ENCODE measurements at places on chromosomes 2 and 18.

DNA sequence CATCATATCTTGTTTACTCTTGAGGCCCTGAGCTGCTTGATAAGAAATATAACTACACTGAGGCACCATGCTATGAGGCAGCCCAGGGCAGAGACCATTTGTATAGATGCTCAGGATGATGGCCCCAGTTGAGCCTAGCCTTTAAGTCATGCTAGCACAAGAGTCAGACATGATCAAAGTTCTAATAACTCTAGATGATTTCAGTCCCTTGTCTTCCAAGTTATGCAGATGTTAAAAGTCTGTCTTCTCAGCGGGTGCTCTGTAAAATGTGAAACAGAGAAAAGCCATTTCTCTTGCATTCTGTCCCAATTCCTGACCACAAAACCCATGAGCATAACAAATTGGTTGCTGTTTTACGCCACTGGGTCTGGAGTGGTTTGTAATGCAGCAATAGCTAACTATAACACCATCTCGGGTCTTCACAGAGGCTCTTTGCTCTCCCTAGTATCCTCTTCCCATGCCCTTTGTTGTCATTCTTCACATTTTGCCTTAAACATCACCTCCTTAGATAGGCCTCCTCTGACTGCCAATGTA is 49.6 kb downstream of the NXPH2 start:
- no peak for DNase-seq

DNA sequence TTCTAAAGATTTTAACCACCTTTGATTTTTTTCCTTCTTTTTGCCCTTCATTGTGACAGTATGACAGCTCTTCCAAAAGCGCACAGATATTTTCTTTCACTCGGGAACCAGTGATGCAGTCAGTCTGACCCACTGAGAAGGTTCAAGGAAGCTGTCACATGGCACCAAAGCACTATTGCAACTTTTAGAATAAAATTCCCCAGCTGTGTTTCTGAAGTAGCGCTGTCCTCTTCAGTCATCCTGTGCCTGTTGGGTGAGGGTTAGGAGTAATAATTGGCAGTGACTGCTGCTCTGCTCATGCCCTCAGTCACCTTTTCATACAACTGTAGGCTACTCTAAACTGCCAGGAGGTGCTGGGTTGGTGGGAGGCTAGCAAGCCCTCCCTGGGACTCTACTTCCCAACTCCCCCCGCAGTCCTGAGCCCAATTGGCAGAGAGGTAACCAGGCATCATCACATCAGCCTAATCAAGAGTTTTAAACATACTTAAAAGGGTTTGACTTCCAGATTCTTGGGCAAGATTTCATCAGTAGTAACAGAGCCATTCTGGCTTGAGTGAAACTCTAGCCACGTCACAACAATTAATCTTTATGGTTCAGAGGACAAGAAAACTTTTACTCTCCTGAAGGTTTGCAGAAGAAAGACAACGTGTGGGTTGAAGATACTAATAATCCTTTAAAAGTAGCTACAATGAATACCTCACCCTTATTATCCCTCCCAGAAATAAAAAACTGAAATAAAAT is 473.3 kb downstream of the FBXO15 start:
- DNase-seq = no peak

DNA sequence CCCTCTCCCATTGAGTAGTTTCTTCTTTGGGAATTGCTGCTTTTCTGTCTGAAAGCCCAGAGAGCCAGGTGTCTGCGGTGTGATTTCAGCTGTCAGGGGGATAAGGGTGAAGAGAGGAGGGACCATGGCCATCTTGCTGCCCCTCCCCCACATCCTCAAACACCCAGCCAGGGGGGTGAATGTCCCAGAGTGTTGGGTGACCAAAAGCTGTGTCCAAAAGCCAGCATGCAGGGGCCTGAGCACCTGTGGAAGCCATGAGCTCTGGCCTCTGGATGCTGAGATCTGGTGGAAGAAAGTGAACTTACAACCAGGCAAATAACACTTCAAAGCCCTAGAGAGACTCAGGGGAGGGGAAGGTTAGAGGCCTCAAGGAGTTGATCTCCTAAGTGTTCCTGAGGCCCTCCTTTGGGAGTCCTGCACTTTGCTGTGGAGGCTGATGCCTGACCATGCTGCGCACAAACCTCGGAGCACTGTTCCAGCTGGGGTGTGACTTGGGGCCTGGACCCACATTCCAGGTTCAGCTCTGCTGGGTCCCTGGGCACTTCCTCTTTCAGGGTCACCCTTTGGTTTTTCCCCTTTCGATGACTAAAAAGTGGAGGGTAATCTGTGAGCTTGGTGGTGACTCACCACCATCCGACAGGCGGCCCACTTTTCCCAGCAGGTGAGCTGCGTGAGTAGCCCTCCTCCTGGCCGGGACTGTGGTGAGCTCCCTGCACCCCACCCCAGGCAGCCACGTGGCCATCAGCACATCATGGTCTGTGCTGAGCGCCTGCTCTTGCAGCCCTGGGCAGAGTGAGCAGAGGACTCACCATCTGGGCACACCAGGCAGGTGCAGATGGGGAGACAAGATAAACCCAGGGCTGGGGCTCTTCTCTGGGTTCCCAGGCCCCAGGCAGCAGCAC is 66.8 kb upstream of the FOSL2 start:
- peak; percentile 59 for DNase-seq

GRCh38 chr2:193583638-193584400 is 1389.1 kb upstream of the TMEFF2 start:
- peak; percentile 6 for DNase-seq

GRCh38 chr18:8605974-8606373 is 3.3 kb upstream of the RAB12 start:
- DNase-seq = no peak

Data from SK-N-SH (cell line).